ENCODE measurements at places on chromosomes 16 and 17.
A peak's percentile ranks its signal among the peaks of the same experiment; 100 is the strongest.

DNA sequence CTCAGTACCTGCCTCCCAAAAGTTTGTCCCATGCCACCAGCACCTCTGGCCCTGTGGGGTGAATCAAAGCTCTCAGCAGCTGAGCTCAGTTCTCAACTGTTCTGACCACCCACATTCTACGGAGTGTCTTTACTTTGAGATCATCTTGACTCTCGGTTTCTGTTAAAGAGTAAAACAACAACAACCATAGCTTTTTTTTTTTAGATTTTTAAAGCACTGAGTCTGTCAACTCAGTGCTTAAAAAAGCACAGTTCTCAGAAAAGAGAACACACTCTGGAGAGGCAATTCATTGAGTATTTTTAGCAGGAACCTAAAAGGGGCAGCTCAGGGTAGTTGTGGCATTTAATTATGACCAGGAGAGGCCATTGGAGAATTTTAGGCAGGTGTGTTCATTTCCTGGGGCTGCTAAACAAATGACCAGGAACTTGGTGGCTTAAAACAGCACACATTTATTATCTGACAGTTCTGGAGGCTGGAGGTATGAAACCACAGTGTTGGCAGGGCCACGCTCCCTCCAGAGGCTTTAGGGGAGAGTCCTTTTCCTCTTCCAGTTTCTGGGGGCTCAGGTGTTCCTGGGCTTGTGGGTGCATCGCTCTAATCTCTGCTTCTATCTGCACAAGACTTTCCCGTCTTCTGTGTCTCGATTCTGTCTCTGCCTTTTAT, 6.7 kb upstream of the WFIKKN2 start:
- no peak for DNase-seq

- DNase-seq = no peak
These were observed at the start of gene HES7 for GRCh38 chr17:8123695-8124349. HES7 (minus strand) TSS chr17:8124106; CDS start chr17:8124084, 22 bp downstream.

- peak; percentile 92 for DNase-seq
These were observed at the start of gene SOCS1 for GRCh38 chr16:11255737-11256660. SOCS1 (minus strand) TSS chr16:11256204; CDS start chr16:11255478, 726 bp downstream.

GRCh38 chr17:58932956-58933355, 173.7 kb downstream of the TRIM37 start:
- no peak for DNase-seq

GRCh38 chr17:41444640-41445039, 3.9 kb upstream of the KRT38 start:
- no peak for DNase-seq

GRCh38 chr16:72241930-72242329, 70.0 kb upstream of the PMFBP1 start:
- peak; percentile 62 for DNase-seq

DNA sequence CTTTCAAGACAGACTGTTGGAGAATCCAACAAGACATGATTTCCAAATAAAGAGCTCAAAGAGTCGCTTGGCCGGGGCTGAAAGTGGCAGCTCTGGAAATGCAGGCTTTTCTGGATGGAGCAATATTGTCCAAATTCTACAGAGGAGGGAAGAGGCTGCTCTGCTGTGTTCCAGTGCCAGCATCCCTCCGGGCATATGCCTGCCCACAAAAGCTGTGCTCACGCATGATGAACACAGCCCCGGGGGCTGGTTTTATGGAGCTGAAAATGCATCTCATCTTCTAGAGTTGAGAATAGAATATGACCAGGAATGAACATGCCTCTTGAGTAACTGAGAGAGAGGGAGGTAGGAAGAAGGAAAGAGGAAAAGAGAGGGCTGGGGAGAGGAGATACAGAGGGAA, 74.7 kb upstream of the TOX3 start:
- no peak for DNase-seq

GRCh38 chr17:63842173-63842539, 329 bp downstream of the SMARCD2 start:
- no peak for DNase-seq

- DNase-seq = peak; percentile 26
These were observed 11.3 kb downstream of the RFFL start for GRCh38 chr17:35052241-35052610.

DNA sequence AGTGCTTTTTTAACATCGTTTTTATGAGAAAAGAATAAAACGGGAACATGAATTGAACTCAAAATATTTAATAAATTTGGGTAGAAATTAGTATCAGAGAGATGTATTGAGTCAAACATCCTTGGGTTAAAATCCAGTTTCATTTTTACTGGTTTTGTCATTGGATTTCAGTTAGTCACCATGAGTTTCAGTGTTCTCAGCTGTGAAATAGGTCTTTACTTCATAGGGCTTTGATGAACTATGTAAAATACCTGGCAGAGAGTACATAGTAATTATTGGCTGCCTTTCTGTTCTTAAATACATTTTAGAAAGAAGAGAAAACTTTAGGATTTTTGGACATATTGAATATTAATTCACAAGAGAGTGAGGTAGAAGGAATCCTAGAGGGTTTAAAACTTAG, 105.8 kb downstream of the TANC2 start:
- DNase-seq = no peak

DNA sequence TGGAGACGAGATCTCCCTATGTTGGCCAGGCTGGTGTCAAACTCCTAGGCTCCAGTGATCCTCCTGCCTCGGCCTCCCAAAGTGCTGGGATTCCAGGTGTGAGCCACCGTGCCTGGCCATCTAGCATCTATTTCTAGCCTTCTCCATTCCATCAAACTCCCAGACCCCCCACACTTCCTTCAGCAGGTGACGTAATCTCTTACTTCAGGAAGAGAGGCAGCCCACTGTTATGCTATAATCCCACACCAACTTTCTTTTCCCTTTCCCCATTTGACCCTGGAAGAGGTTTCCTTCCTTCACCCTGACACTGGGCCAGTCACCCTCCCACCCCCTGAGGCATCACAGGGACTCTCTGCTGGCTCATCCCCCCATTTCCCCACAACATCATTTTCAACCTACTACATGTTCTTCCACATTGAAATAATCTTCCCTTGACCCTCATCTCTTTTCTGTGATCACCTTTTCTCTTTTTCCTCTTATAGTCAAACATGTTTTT, 7.6 kb downstream of the ITGA2B start:
- no peak for DNase-seq

DNA sequence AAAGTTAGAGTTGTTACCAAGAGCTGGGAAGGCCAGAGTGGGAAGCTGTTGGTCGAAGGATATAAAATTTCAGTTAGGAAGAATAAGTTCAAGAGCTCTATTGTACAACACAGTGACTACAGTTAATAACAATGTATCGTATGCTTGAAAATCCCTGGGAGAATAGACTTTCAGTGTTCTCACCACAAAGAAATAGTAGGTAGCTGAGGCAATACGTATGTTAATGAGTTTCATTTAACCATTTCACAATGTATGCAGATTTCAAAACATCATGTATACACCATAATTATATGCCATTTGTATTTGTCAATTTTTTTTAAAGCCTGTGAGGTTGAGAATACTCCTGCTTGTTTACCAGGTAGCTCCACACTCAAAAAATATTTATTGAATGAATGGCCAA, 41.5 kb upstream of the MYOCD start:
- DNase-seq = no peak

GRCh38 chr16:56480776-56481467, 29.6 kb downstream of the OGFOD1 start:
- no peak for DNase-seq

DNA sequence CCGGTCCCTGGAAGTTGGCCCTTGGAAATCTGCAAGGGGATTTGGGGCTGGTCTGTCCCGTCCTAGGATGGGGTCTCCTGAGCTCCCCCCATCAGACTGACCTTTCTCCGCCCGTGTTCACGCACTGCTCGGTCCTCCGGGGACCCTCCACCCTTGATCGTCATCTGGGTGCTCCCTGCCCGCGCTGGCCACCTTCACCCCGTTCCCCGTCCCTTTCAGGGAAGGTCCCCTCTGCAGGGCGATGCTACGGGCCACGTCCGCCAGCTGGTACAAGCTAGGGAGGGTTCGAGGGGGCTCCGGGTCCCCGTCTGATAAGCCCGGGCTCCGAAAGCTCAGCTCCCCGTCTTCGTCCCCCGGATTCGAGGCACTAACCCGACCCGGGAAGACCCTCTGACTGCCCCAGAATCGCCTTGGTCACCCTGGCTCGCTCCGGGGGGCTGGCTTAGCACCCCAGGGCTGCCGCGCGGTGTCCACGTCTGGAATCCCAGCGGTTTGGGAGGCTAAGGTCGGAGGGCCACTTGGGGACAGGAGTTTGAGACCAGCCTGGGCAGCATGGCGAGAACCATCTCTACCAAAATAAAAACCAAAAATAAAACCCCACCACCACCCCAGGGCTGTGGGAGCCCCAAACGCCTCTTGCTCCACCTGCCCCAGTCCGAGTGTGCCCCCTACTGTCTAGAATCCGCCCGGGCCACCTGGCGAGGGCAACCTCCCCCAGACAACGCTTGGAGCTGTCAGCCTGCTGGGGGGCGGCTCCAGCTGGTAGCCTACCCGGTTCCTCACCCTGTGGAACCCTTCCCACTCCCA, 1.1 kb upstream of the SLC43A2 start:
- peak; percentile 47 for DNase-seq

DNA sequence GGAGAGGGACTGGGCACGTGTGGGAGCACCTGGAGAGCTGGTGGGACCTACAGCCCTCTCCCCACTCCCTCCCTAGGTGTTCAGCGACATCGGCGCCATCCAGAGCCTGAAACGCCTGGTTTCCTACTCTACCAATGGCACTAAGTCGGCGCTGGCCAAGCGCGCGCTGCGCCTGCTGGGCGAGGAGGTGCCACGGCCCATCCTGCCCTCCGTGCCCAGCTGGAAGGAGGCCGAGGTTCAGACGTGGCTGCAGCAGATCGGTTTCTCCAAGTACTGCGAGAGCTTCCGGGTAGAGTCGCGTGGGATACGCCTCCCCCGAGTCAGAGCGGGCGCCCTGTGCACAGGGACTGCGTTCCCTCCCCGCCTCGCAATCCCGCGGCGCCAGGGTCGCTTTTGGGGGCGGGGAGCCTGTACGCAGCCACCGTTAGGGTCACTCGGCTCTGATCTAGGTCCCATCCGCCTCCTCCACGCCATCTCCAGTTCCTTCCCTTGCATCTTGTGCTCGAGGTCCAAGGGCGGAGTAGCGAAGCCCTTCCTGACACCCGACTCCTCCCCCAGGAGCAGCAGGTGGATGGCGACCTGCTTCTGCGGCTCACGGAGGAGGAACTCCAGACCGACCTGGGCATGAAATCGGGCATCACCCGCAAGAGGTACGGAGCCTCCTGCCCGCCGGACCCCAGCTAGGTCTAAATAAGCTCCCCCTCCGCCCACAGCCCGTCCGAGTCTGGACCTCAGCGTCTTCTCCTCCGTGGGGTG, 13.0 kb downstream of the SARM1 start:
- DNase-seq = no peak

DNA sequence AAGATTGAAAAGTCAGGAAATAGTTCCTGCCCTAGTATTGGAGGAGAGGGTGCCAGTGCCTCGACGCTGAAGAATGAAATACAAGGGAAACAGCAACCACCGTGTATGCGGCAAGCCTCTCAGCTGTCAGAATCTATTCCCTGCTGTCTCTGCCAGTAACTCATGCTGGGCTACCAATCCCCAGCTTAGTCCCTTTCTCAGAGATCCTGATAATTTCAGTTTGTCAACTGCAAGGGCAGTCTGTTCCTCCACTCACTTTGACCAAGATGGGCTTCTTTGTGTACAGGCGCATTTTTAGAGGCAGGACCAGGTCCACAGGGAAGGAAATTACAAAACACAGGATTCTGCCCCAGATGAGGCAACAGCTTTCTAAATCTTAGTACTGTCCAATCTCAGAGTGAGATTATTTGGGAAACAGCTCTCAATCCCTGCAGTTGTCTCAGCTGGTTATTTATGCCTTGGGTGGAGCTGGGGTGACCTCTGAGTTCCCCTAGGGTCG, 1.3 kb downstream of the NQO1 start:
- no peak for DNase-seq

- no peak for DNase-seq
These were observed 139.0 kb downstream of the RAB11FIP4 start for GRCh38 chr17:31530391-31530985.

DNA sequence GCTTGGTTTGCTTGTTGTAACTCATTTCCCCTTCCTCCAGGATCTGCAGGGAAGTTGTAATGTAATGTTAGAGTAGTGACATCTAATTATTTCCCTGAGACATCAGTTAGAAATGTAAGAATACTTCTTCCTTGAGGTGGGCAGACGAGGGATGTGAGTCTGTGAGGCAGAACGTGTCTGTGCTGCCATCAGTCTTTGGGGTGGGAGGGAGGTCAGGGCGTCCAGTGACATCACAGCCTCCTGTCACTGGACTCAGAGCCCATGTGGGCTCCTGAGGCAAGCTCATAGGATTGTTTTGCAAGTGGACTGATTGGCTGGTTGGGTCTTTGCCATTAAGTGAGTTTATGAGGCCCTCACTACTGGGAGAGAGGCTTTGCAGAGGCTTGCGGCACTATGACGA, 188.8 kb downstream of the CCDC182 start:
- DNase-seq = no peak

DNA sequence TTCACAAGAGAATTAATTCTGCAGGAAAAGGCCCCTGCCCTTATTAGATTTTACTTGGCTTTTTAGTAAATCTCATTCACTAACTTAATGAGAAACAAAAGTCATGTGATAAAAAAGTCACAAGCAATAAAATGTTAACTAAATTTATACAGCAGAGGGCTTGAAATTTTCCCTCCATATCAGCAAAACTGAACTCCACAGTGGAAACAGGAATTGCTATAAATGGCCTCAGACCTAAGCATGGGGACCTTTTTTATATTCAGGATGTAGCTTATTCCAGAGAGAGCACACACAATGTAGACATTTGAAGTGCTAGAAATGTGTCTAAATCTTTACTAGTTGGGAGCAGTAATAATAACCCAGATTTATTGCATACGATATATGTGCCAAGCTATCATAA, 291.5 kb downstream of the C16orf95 start:
- DNase-seq = no peak

DNA sequence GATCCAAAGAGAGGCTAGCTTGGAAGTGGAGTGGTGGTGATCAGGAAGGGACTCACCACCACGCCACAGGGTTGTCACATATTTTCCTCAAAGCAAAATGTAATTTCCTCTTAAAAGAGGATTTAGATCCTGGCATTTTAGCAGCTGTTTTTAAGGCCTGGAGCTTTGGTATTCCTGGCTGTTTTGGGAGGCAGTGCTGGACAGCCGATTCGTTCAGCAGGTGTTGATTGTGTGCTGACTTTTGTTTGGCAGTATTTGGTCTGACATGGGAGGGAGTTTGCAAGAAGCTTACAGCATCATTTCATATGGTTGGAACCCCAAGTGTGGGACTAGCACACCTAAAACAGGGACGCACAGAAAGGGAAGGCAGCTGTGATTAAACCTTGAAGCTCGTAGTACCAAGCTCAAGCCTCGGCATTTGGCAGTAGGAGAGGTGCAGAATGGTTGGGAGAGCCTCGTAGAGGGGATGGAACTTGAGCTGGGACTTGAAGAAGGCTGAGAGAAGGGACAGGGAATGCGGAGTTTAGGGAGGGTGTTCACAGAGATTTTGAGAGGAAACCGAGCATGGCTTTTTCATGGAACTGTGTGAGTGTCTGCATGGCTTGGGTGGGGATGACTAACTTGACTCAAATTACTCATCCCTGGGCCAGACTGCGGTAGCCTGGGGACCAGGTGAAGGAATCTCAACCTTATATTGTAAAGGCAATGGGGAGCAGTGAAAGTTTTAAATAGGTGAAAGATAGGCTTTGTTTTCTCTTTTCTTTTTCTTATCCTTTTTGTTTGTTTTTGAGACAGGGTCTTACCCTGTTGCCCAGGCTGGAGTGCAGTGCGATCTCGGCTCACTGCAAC, 52.3 kb downstream of the RPTOR start:
- no peak for DNase-seq

GRCh38 chr17:15946611-15947120, 1.7 kb downstream of the ADORA2B start:
- no peak for DNase-seq

GRCh38 chr16:26645614-26646013, 421.1 kb upstream of the C16orf82 start:
- DNase-seq = no peak

GRCh38 chr17:34799751-34800150, 161.5 kb downstream of the CCT6B start:
- DNase-seq = no peak

Measured in AG08395 (cell line).